Hematopoietic multipotent progenitor cell treated with erythropoietin and hydrocortisone succinate and interleukin-3 and kit ligand, for 4 days (in vitro differentiated cells): ENCODE measurements at places on chromosomes 6 and 20.

GRCh38 chr6:113451049-113451448 is 406.1 kb upstream of the MARCKS start:
- DNase-seq = peak; percentile 36

GRCh38 chr20:62752181-62752670 is 43.6 kb downstream of the NTSR1 start:
- peak; percentile 16 for DNase-seq

- DNase-seq = no peak
Observed at GRCh38 chr20:24116611-24117010, 128.0 kb upstream of the GGTLC1 start.

GRCh38 chr6:26124781-26125685 is 37.8 kb downstream of the HFE start:
- DNase-seq = peak; percentile 81

DNA sequence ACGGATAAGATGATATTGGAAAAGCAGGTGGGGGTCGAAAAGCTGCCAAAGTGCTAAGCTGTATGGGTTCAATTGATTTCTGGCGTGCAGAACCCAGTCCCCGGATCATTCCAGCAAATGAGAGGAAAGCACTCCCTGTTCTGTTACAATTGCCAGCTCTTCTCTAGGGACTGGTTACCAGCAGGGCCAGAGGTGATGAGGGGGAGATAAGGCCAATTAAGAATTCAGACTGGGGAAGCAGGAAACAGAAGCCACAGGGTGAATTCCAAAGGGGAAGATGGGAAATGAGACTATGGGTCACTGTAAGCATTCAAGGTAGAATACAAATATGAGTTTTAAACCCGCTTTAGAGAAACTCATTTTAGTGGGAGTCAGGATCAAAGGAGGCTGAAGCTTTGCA is 349.4 kb upstream of the MAP3K7 start:
- no peak for DNase-seq

DNA sequence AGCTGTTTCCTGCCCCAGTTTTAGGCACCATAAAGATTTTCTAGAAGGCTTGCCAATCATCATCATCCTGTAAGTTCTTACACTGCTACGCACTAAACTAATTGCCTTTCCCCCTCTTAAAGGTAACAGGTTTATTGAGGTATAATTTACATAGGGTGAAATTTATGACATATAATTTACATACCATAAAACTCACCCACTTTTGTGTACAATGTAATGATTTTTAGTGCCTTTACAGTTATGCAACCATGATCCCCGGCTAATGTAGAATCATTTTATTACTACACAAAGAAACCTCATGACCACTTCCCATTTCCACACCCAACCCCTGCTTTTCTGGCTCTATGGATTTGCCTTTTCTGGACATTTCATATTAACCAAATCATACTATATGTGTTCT is 21.1 kb downstream of the GCNT2 start:
- peak; percentile 54 for DNase-seq

DNA sequence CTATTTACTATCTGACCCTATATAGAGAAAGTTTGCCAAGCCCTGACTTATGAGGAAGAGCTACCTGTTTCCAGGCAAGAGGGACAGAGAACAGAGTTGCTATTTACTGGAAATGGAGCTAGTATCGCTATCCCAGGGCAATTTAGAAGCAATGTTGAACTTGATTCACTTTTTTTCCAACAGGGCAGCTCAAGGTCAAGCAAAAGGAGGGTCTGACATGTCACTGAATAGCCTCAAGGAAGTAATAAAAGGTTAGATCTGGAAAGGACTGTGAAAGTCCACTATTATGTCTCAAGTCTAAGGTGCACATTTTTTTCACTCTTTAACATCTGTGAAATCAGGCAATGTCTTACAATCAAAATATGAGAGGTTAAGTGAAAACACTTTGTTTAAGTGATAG is 84.4 kb downstream of the CLIC5 start:
- DNase-seq = no peak

DNA sequence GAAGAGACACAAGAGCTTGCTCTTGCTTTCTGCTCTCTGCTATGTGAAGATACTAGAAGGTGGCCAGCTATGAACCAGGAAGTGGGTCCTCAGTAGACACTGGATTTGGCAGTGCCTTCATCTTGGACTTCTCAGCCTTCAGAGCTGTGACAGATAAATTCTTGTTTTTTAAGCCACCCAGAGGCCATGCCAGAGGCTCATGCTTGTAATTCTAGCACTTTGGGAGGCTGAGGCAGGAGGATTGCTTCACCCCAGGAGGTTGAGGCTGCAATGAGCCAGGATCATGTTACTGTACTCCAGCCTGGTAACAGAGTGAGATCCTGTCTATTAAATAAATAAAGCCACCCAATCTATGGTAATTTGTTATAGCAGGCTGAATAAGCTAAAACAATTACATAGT is 185.5 kb upstream of the SALL4 start:
- DNase-seq = peak; percentile 3

- DNase-seq = no peak
Observed at GRCh38 chr6:125299257-125299656, 2.5 kb downstream of the HDDC2 start.

GRCh38 chr6:26414281-26414680 is 12.2 kb downstream of the BTN3A1 start:
- peak; percentile 59 for DNase-seq

DNA sequence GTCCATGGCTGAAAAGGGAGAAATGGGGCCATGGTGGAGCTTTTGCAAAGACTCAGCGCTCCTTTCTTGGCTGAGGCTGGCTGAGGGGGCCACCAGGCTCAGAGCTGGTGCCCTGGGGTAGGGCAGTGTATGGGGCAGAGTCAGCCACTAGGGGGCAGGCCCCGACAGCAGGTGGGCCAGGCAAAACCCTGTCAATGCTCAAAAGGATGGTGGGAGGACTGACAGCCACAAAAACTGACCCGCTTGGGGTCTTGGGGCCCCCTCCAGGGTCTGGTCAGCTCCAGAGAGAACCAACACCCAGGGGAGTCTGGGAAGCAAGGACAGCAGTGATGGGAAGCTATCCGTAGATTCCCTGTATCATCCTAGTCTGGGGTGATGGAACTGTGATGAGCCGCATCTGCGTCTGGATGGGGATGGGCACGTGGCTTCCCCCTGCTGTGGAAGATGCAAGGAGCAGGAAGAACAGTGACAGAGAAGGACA is 306.9 kb downstream of the DHX35 start:
- DNase-seq = peak; percentile 63

- peak; percentile 84 for DNase-seq
Observed at GRCh38 chr20:46752728-46753127, 43.3 kb downstream of the SLC2A10 start.

- DNase-seq = no peak
Observed at GRCh38 chr6:167659046-167659445, 167.7 kb upstream of the AFDN start.

DNA sequence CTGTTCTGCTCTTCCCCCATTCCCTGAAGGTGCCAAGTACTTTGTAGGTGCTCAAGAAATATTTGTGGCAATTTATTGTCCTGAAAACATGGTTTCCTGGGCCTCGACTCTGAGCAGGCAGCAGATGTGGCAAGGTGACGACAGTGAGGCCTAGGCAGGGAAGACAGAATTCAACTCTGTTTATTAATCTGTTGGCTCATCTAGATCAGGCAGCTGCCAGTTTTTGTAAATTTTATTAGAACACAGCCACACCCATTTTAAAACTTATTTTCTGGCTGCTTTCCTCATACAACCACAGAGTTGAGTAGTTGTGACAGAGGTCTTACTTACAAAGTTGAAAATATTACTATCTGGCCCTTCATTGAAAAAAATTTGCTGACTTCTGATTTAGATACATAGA is 24.5 kb downstream of the MAPK14 start:
- peak; percentile 45 for DNase-seq

- peak; percentile 78 for DNase-seq
Observed at GRCh38 chr20:44586289-44586911, 4.0 kb downstream of the PKIG start.

DNA sequence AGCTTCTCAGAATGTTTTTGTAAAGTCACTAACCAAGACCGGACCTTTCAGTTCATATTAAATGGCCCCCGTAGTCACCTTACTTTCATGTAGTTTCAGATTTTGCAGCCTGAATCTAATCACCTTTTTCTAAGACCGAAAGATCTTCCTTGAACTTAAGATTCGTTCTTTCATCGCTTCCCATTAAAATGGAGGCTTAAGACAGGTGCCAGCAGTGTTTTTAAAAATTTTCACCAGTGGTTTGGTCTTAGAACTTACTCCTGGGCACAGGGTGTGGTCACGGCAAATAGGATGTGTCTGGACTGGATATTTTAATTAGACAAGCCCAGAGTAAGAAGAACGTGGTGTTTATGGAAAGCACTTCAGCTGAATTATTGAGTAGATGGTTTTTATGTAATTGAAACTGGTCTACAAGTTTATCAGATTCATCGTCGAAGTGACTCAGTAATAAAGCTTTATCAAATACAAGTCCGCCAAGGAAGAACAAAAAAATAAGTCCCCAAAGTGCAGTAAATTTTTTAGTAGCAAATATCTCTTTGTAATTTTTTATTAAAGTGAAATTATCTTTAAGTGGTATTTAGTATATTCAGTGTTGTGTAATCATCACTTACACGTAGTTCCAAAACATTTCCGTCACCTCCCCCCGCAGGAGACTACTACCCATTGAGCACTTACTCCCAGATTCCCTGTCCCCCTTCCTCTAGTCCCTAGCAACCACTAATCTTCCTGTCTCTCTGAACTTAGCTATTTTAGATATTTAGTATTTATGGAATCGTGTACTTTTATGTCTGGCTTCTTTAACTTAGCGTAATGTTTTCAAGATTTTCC is 868 bp downstream of the SRSF3 start:
- peak; percentile 67 for DNase-seq

DNA sequence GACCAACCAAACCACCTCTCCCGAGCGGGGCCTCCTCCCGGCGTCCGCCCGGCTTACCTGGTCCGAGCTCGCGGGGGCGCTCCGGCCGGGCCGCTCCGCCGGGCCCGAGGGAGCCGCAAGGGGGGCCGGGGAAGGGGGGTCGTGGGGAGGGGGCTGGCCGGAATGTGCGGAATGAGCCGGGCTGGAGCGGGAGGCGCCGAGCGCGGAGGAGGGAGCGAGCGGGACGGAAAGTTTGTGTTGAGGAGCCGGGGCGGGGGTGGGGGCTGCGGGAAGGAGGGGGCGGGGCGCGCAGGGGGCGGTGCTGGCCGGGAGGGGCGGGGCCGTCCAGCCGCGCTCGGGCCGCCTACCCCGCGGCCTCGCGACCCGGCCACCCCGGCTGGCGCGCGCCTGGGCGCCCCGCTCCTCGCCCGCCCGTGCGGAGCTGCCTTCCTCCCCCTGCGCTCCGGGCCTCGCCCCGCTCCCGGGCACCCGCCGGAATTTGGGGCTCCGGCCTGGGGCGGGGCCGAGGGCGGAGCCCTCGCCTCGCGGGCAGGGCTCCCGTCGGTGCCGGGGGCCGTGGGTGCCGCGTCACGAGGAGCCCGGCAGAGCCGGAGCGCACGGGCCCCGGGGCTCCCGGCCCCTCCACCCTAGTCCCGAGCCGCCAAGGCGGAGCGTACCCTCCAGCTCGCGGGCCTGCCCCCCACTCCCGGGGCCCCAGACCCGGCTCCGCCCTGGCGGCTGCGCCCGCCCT is at the start of gene TEAD3:
TSS of gene TEAD3 (minus strand) at position 239 of the 730 bp plus-strand sequence.
- DNase-seq = peak; percentile 59

- DNase-seq = peak; percentile 17
Observed at GRCh38 chr6:99349171-99350141, at the start of gene FAXC. TSS of gene FAXC (minus strand) at chr6:99349674. CDS start at chr6:99349372, 302 bp downstream.

DNA sequence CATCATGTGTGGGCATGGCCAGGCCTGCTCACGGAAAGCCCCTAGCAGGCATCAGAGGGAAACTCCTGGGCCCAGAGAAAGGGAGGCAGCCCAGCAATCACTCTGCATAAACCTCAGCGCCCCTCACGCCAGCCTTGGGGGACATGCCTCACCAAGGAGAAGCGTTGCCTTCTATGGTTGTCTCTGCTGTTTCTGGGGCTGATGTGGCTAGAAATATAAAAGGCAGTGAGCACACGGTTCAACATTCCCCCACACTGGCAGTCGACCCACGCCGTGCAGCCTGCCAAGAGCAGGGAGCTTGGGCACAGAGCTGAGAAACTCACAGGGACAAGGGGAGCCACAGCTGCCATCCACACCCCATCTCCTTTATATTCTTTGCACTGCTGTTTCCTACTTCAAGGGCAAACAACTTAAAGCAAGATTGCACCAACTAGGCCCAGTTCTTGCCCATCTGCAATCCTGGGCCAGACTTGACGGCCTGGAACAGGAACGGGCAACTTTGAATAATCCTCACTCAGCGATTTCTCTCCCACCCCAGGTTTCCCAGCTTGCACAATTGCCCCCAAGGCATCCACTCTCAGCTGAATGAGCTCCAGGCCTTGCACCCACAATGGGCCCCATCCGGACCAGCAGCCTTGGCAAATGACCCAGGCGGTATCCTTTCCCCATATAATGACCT is 35.5 kb upstream of the FOXC1 start:
- no peak for DNase-seq

DNA sequence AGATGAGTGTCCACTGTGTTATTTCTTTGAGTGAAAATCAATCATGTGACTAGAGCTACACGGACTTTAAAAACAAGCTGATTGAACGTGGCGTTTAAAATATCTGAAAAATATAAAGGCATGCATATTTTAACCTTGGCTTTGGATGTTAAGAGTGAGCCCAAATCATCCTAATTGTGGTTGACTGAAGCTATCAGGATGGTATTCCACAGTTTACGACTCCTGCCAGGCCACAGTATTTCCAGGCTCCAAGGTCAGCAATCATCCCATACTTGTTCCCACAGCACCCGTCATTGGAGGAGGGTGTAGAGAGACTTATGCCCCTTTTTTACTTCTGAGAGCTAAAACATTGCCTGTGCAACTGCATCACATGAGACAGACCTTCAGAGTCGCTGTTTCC is 43.2 kb upstream of the TMX4 start:
- no peak for DNase-seq

DNA sequence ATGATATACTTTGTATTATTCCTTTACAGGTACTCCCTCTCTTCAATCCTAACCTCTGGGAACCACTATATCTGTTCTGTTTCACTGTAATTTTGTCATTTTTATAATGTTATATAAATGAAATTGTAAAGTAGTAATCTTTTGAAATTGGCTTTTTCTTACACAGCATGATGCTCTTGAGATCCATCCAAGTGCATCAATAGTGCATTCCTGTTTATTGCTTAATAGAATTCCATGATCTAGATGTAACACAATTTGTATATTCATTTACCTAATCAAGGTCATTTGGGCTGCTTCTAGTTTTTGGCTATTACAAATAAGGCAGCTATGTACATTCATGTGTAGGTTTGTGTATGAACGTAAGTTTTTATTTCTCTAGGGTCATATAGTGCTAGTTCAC is 174.6 kb downstream of the KHDC1L start:
- DNase-seq = no peak
